Keratinocyte (primary cell): ENCODE measurements at places on chromosomes 6 and 20. TPM values are rescaled to one million over a fixed set of nuclear protein-coding genes. Genes with fewer than 3 reads are reported as not detected.

The GSTA3 gene
- polyA plus RNA-seq: not detected in 3 replicates

The FBXO30 gene
- polyA plus RNA-seq: 3.9 to 6.4 TPM (median 4.3 TPM) in 3 replicates

The CENPW gene
- 3.7 to 20.9 TPM (median 14.5 TPM) in 3 replicates for polyA plus RNA-seq

The TBX18 gene
- 0.01 to 0.03 TPM (median 0.03 TPM) in 3 replicates for polyA plus RNA-seq

The LY6G5B gene
- 3.6 to 5.2 TPM (median 4.1 TPM) in 3 replicates for polyA plus RNA-seq

The ADGB gene
- polyA plus RNA-seq: not detected in 3 replicates

The OR2B6 gene
- polyA plus RNA-seq: not detected in 3 replicates

The FAM217A gene
- polyA plus RNA-seq: not detected in 3 replicates

The PTCRA gene
- not detected in 3 replicates for polyA plus RNA-seq

The HEY2 gene
- not detected in 3 replicates for polyA plus RNA-seq

The SLC22A7 gene
- polyA plus RNA-seq: not detected in 3 replicates

The HIVEP2 gene
- polyA plus RNA-seq: 5.9 to 8.9 TPM (median 6.5 TPM) in 3 replicates

The HLA-G gene
- 0.84 to 1.9 TPM (median 0.89 TPM) in 3 replicates for polyA plus RNA-seq

The KIZ gene
- 10.9 to 21.3 TPM (median 12.1 TPM) in 3 replicates for polyA plus RNA-seq

The CALHM4 gene
- polyA plus RNA-seq: 0.33 to 0.57 TPM (median 0.41 TPM) in 3 replicates

The PAQR8 gene
- polyA plus RNA-seq: 0.80 to 1.6 TPM (median 1.3 TPM) in 3 replicates

The QRSL1 gene
- polyA plus RNA-seq: 10.9 to 14.6 TPM (median 10.9 TPM) in 3 replicates

The MAP7 gene
- polyA plus RNA-seq: 8.5 to 14.9 TPM (median 11.8 TPM) in 3 replicates
